ENCODE measurements at places on chromosomes 6 and 20. TPM values are rescaled to one million over a fixed set of nuclear protein-coding genes. Genes with fewer than 3 reads are reported as not detected.

Gene BPIFA1
- not detected for total RNA-seq

Gene MYLK2
- not detected for total RNA-seq

Gene STK38
- total RNA-seq = 19.6 TPM

Gene ADGRF1
- total RNA-seq = not detected

Gene CTSA
- total RNA-seq = 108 TPM

Gene TNNC2
- not detected for total RNA-seq

Gene FNDC11
- 0.89 TPM for total RNA-seq

Gene ME1
- total RNA-seq = 48.9 TPM

Gene MMP24
- total RNA-seq = 1.0 TPM

Gene OXT
- not detected for total RNA-seq

Gene PSORS1C1
- total RNA-seq = 0.89 TPM

Gene B3GAT2
- not detected for total RNA-seq

Gene EMILIN3
- total RNA-seq = not detected
